NCI-H1417 (cell line): ENCODE measurements at places on chromosomes 2 and 18.

GRCh38 chr2:26336719-26337118 is 9.2 kb upstream of the SELENOI start:
- no peak for DNase-seq

DNA sequence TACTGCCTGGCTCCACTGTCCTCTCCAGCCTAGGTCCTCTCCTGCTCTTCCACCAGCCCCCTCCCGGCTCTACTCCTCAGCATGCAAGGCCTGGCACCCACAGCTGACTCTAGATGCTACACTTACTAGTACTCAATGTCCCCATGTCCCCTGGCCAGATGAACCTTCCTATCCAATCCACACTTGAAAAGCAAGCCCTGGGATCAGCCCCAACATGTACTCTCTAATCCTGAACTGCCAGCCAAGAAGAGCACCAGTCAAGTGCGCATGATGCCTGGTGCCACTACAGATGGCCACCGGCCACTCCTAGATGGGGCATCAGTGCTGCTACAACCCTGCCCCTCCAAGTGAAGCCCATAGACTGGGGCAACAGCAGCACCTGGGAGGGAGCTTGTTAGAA is 168.2 kb downstream of the STK39 start:
- no peak for DNase-seq

- DNase-seq = no peak
Observed at GRCh38 chr2:196142825-196143224, 28.6 kb downstream of the STK17B start.

DNA sequence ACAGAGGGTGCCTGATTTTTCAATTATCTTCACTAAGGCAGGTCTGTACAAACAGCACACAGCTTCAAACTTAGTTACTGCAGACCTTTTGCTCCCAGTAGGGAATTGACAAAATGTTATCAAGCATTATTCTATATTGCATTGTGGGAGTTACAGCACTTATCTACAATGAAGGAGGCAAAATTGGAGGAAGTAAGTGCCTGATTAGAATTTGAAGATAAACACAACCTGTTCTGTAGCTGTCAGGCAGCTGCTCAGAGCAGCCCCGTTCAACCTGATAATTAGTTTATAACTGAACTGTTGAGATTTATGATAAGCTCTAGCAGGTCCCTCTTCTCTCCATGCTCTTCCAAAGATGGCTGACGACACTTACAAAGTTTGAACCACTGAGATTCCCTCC is 364.4 kb upstream of the CYRIA start:
- peak; percentile 9 for DNase-seq

DNA sequence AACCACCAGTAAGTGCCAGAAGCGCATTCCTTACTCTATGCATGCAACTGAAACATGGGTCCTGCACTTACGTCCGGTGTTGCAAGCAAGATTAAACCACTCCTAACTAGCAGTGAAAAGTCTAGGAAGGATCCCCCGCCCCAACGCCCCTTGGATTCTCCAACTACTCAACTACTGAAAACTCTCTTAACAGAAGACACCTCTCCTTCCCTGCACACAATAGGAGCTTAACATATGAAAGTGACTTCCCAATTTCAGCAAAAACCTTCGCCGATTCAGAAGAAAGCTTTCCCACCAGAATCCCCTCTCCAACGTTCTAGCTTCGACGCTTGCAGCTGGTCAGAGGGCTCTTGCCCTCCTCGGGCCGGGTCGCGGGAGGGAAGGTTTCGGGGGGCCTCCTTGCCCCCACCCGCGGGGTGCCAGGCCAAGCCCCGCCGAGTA is 578 bp downstream of the IWS1 start:
- DNase-seq = no peak

DNA sequence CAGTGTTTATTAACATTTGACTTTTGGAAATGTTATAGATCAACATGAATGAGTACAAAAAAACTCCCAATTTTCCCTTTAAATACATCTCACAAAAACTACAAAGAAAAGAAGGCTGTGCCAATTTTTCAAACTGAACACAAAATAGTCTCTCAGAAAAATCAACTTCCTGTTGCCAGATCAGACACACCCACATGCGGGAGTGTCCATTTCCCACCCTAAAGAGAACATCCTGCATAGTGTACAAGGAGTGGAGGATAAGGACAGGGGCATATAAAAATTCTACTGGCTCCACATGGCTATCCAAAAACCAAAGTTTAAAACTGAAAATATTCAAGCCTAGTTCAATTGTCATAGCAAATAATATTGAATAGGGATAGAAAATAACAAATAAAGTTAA is 165.3 kb downstream of the ATAD2B start:
- no peak for DNase-seq

DNA sequence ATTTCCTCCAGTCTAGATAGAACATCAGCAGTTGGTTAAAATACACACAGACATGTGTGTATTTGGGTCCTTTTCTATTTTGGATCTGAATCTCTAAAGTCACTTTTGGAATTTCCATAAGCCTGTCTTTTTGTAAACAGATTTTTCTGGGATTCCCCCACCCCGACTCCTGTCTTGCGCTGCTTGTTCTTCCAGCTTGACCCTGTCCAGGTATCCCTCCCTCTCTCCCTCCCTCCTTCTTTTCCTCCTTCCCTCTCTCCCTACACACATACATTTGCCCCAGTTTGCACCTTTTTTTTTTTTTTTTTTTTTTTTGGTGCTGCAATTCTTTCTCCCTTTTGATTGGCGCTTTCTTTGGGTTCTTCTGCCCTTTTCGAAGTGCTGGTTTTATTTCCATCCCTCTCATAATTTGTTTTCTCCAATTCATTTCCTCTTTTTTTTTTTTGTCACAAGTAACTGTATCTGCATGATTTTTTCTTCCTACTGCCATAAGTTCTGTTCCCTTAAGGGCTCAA is 114.8 kb upstream of the SERTAD2 start:
- no peak for DNase-seq
